Left renal pelvis (tissue), 4 donors: ENCODE measurements at places on chromosomes 13 and 19. TPM values are rescaled to one million over a fixed set of nuclear protein-coding genes. Genes with fewer than 3 reads are reported as not detected.

CNN1 gene
- 2.6 TPM for polyA plus RNA-seq

C19orf38 gene
- polyA plus RNA-seq: 1.9 TPM

OCEL1 gene
- polyA plus RNA-seq: 17.3 TPM

UTP14C gene
- 31.1 TPM for polyA plus RNA-seq

UHRF1 gene
- polyA plus RNA-seq: 38.3 TPM

C1QTNF9 gene
- polyA plus RNA-seq: 1.1 TPM

BST2 gene
- 58.8 TPM for polyA plus RNA-seq

KLF1 gene
- polyA plus RNA-seq: 0.40 TPM

LILRB4 gene
- 1.0 TPM for polyA plus RNA-seq

TSEN34 gene
- polyA plus RNA-seq: 46.2 TPM

REXO1 gene
- 20.5 TPM for polyA plus RNA-seq

SIGLEC11 gene
- 6.1 TPM for polyA plus RNA-seq

GDF15 gene
- polyA plus RNA-seq: 23.7 TPM

FGF22 gene
- 0.19 TPM for polyA plus RNA-seq

ZNF264 gene
- 18.5 TPM for polyA plus RNA-seq

TMEM59L gene
- 3.1 TPM for polyA plus RNA-seq

FCAR gene
- 0.67 TPM for polyA plus RNA-seq

PCDH8 gene
- 0.10 TPM for polyA plus RNA-seq

FCER2 gene
- 0.19 TPM for polyA plus RNA-seq

IFNL1 gene
- not detected for polyA plus RNA-seq

KIR2DL3 gene
- not detected for polyA plus RNA-seq

ZBTB7A gene
- polyA plus RNA-seq: 9.1 TPM

CPB2 gene
- 0.23 TPM for polyA plus RNA-seq

BEST2 gene
- 0.23 TPM for polyA plus RNA-seq

ZNF837 gene
- 2.2 TPM for polyA plus RNA-seq

TNNI3 gene
- polyA plus RNA-seq: 4.0 TPM

CDX2 gene
- polyA plus RNA-seq: not detected

RNF225 gene
- not detected for polyA plus RNA-seq

PLVAP gene
- polyA plus RNA-seq: 75.0 TPM

KLK3 gene
- polyA plus RNA-seq: 0.47 TPM

ADGRE1 gene
- not detected for polyA plus RNA-seq

IGFL3 gene
- polyA plus RNA-seq: not detected

ATXN8OS gene
- 0.31 TPM for polyA plus RNA-seq

ZNF471 gene
- polyA plus RNA-seq: 28.7 TPM

CYP4F11 gene
- 1.1 TPM for polyA plus RNA-seq

R3HDM4 gene
- polyA plus RNA-seq: 39.3 TPM

CRX gene
- not detected for polyA plus RNA-seq

CNN2 gene
- 180 TPM for polyA plus RNA-seq

EPN1 gene
- 152 TPM for polyA plus RNA-seq

RFXAP gene
- 17.2 TPM for polyA plus RNA-seq

AMER2 gene
- polyA plus RNA-seq: 0.33 TPM

ZNF772 gene
- 21.8 TPM for polyA plus RNA-seq

CCDC8 gene
- 94.6 TPM for polyA plus RNA-seq
